NCI-H2081 treated with DMSO at 0.1 percent for 48 hours (cell line): ENCODE measurements at places on chromosomes 12 and 14.

GRCh38 chr14:69610874-69611171, 573 bp upstream of the SUSD6 start:
- DNase-seq, result no peak

DNA sequence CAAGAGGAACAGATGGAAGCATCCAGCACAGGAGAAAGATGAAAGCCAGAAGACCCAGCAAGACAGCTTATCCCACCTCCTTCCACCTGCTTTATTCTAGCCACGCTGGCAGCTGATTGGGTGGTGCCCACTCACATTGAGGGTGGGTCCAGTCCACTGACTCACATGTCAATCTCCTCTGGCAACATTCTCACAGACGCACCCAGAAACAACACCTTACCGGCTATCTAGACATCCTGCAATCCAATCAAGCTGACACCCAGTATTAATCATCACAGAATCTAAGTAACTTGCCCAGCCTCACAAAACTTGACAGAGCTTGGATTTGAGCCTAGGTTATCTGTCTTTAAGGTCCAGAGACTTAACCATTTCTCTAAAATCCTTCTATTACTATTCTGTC, 208.9 kb downstream of the PAH start:
- no peak for DNase-seq

DNA sequence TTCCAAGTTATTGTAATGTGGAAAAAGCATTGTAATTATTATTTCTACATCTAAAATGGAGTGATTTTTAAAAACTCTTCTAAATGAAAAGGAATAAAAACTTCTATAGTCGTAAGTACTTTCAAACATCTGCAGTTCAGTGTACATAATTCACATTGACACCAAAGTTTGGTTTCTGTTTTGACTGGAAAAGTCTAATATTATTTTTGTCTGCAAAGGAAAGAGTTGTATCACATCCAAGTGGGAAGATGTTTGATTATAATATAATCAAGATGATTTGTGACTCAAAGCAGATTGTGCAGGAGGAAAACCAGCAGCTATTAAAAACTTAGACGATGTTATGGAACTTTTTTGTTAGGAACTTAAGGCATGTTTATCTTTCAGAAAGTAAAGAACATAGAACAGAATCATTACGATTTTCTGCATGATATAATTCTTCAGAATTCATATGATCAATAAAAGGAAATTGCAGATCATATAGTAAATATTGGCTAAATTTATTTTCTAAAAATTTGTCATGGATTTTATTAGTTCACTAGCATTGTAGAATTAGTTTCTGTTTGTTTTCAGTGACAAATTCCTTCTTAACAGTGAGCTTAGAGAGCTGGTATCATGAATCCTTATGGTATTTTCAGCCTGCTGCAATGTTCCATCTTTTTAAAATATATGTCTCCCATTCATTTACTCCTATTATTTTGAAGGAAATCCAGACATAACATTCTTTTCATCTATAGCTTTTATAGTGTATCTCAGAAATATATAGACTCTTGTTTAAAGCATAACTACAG, 145.8 kb downstream of the MIPOL1 start:
- DNase-seq, result no peak

- no peak for DNase-seq
These were observed 14.0 kb downstream of the OTX2 start for GRCh38 chr14:56796259-56796658.
